Choroid plexus epithelial cell (primary cell): ENCODE measurements at places on chromosomes 1 and 21.
A peak's percentile ranks its signal among the peaks of the same experiment; 100 is the strongest.

- no peak for DNase-seq
Observed at GRCh38 chr21:42063571-42064521, 7.3 kb upstream of the UMODL1 start.

DNA sequence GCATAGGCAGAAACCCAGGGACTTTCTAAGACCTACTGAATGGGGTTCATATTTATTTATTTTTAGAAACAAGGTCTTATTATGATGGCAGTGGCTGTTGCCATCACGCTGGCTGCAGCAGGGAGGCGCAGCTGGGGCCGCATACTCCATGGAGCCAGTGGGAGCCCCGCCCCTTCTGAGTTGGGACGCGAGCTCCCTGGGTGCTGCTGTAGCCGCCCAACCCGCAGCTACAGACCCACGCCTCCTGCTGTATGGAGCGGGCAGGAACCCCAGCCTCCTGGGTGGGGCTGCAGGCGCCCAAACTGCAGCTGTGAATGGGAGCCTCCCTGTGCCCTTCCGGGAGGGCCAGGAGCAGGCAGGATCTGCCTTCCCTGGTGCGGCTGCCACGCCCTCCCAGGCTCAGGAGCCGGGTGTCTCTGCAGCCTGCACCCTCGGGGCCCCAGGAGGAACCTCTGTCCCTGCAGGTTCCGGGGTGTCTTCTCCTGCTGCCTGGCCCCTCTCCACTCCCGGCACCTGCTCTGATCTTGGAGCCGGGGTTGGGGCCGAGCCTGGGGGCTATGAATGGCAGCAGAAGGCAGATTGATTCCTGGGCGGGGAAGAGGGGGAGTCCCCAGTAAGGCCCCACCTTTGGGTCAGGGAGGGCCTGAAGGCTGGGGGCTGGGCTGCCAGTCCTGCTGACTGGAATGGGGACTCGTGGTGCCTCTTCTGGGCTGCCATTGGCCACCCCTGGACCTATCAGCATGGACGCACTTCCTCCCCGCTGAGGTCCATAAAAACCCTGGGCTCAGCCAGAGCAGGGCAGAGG lies 66.5 kb upstream of the LRRN2 start:
- no peak for DNase-seq

DNA sequence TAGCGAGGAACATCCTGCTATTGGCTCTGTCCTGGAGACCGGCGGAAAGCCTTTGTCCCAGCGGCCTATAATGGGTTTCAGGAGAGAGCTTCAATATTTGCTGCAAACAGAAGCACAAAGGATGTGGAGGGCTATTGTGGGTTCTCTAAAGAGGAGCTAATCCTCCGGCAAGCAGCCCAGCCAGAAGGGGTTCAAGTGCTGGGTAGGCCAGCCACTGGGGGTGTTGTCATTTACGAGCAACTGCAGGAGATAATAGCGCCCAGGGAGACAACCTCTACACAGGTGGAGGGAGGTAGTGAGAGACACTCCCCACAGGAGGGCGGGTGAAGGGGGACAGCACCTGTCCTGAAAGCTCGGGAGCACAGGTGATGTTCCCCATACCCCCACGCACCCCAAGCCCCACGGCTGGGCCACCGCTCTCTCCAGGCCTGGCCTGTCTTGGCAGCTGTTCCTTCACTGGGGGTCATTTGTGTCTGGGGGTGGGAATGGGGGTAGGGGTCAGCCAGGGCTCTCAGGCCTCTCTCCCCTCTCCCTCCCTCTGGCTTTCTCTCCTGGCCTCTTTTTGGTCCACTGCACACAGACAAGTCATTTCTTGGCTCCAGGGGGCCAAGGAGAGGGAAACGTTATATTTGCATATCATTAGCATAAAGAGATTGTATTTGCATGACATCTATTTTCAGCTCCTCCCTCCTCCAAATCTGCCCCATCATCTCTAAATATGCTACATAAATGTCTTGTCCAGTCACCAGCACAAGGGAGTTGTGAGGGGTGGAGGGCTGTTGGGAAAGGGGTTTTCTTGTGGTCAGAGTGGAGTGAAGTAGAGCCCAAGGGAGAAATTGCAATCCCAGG lies 22.0 kb upstream of the SLC26A9 start:
- no peak for DNase-seq

DNA sequence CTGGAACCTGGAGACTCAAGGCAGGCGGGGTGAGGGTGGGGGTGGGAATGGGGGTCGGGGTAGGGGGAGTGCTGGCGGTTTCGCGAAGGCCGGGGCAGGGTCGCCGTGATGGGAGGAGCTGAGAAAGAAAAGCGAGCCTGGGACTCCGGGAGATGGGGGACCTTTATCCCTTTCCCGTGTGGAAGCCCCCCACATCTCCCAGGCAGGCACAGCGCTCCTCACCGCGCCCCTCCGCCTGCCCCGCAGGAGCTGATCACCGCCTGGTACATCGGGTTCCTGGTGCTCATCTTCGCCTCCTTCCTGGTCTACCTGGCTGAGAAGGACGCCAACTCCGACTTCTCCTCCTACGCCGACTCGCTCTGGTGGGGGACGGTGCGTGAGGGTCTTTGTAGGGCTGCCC lies 35.5 kb downstream of the KCNQ4 start:
- no peak for DNase-seq

GRCh38 chr1:175548774-175549173 lies 194.6 kb downstream of the TNR start:
- no peak for DNase-seq

DNA sequence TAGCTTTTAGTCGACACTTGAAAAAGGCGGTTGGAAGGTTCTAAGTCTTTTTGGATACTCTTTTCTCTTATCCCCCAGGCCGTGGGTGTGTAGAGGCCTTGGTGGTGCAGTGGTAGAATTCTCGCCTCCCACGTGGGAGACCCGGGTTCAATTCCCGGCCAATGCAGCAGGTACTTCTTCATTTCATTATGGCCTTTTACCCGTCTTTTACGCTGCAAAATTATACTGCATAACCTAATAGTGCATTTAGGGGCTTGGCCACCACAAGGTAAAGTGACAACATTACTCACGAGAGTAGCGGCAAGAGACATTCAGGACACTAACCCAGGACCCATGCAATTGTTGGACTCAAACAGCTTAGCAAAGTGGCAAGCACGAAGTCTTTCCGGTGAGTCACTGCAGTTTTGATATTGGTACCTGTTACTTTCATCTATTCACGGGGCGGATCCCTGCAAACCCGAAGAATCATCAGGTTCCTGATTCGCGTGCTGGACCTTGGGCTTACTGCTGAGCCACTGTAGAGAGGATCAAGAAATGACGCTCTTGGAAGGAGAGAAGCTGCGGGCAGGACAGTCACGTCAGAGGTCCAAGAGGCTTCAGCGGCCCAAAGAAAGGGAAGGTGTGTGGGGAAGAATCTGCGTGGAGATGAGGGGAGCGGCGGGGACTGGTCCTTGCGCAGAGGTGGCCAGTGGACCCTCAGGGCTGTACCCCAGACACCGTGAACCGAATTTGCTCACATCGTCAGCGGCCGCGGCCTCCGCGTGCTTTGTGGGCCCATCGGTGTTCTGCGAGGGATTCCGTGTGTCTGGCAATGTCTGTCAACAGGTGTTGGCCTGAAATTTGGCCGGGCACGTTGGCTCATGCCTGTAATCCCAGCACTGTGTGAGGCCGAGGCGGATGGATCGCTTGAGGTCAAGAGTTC lies 12.9 kb upstream of the RNU1-4 start:
- peak; percentile 67 for DNase-seq

DNA sequence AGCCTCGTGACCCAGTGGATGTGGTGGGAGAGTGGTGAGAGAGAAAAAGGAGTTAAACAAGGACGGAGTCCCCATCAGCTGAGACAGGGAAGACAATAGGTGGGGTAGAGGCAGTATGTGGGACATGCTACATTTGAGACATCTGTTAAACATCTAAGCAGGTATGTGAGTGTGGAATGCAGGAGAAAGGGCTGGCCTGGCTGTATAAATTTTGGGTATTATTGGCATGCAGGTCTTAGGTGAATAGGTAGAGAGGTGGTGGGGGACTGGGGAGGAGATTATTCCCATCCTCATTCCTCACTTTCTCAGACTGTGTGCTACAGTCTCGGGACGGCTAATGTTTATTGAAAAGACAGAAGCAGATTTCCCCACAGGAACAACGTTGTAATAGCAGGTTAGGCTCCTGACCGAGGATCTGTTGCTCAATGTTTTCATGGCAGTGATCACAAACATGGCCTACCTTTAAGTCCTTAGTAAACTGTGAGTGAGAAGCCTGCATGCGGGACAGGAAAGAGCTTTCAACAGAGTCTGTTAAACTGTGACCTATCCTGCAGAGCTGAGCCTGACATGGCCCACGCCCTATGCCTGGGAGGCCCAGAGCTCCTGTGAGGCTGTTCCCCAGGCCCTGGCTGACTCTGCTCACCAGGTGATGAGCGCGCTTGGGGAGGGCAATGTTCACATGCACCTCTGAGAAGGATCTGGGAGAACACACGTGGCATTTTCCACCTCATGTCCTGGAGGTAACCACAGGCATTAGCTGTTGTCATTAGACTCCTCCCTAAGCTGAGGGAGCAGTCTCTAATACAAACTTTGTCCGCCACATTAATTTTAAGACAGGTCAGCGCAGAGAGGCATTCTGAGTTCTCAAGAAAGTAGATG lies 16.5 kb downstream of the VSIG8 start:
- DNase-seq = peak; percentile 55
